ENCODE measurements at places on chromosomes 12 and 14.

- DNase-seq, result no peak
Observed at GRCh38 chr14:103132381-103133209, 9.3 kb downstream of the TNFAIP2 start.

- no peak for DNase-seq
Observed at GRCh38 chr12:11917501-11917900, 153.2 kb upstream of the BCL2L14 start.

DNA sequence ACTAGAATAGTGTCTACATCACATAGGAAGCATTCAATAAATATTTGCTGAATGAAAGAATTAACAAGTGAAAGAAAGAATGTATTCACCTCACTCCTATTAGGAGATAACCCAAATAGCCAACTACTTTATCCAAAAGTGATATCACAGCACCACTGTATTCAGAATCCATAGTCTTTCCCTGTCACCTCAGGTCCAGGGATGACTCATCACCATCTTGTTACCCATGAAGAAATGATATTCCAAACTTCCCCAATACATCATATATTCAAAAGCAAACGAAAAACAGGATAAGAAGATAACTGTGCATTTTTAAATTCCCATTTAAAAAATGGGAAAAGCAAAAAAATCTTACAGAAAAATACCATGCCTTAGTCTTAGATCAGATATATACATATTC lies 39.1 kb downstream of the TXNDC16 start:
- DNase-seq, result no peak

GRCh38 chr14:104685216-104685997 lies 4.0 kb upstream of the INF2 start:
- DNase-seq, result no peak

DNA sequence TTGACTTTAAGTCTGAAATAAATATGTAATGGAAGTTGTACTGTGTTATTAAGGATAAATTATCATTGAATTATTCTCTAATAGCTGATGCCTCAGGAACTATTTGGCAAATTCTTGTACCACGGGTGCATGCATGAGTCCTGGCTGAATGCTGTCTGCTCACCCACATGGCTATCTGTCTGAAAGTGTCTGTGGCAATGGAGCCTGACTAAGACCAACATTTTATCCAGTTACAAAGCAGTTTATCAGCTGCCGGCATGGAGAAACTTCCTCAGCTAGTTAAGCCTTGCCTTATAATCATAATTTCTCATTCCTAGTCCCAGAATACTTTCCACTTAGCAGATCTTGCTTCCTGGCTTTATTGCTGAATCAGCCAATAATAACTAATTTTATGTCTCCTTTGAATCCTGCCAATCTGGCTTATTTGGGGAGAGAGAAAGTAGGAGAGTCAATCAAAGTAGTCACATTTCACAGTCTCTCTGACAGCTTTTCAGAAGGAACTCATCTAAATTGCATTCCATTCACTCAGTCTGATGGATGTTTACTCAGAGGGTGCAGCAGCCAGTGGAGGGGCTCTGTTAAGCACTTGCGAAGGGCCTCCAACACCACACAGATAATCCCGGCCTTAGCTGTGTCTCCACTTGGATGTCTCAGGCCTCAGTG lies 280.6 kb upstream of the CLEC14A start:
- no peak for DNase-seq

DNA sequence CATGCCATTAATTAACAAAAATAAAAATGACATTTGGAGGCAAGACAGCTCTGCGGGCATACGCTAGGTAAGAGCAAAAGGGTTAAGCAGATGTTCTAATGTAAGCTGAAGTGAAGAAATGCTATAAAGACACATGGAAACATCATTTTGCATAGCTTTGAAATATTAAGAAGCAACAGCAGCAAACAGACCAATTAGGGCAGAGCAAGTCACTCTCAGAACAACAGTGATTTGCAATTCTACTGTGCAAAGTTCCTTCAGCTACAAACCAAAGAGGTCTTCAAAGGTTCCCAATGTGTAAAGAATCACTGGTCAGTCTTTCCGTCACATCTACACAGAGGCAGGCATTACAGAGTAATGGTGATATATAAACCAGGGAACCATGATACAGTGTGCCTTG lies 68.2 kb downstream of the PAPLN start:
- no peak for DNase-seq

DNA sequence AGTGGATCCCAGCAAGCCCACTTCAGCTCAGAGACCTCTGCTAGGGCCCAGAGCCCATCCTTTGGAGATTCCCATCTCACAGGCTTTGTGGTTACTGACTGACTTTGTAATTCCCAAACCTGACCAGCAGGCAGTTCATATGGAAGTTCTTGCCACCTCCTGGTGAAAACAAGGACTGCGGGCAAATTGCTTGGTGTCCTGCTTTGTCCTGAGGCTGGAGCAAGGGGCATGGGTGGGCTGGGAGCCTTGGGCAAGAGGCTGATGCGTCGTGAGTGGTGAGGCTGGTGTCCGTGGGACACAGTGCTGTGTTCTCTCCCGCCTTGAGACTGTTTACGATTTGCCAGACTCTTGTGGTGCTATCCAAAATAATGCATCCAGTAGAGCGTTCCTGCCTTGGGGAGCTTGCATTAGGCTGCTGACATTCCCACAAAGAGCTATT lies 91.0 kb downstream of the LRRC74A start:
- DNase-seq, result no peak

All from activated naive CD4-positive, alpha-beta T cell (primary cell).